AG20443 (cell line): ENCODE measurements at places on chromosomes 6 and 20.

DNA sequence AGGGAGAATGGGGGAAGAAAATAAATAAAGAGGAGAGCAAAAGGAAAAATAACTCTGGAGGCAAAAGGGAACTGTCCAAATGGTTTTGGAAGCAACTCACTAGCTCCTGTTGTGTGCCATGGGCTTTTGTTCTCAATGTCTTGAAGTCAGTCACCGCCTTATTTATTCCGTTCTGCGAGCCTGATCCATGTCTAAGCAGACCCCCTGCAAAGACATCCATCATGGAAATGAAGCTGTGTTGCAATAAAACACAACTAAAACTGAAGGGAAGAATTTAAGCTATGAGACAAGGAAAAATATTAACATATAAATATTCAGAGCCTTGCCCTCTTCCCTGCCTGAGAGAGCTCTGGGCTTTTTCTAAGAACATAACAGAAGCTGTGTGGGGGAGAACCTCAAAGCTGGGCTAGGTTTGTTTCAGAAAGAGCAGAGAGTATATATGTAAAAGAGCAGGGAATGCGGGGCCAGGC, 373.2 kb upstream of the CNR1 start:
- DNase-seq: no peak

DNA sequence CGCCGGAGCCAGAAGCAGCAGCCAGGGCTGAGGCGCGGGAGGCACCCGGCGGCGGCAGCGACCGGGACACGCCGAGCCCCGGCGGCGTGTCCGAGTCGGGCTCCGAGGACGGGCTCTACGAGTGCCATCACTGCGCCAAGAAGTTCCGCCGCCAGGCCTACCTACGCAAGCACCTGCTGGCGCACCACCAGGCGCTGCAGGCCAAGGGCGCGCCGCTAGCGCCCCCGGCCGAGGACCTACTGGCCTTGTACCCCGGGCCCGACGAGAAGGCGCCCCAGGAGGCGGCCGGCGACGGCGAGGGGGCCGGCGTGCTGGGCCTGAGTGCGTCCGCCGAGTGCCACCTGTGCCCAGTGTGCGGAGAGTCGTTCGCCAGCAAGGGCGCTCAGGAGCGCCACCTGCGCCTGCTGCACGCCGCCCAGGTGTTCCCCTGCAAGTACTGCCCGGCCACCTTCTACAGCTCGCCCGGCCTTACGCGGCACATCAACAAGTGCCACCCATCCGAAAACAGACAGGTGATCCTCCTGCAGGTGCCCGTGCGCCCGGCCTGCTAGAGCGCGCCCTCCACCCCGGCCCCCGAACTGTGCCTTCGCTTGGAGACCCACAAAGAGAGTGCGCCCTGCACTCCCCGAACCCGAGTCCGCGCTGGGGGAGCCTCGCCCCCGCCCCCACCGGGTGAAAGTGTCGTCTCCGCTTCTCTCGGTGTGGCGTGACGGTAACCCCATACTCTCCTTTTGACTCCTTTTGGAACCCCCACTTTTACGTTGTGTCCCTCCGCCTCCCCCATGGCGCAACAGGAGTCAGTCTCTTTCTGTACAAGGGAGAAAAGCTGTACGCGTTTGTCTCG, 1.6 kb downstream of the INSM1 start:
- DNase-seq: no peak

- DNase-seq: no peak
These were observed 375.9 kb upstream of the PTCHD4 start for GRCh38 chr6:48486876-48487275.

DNA sequence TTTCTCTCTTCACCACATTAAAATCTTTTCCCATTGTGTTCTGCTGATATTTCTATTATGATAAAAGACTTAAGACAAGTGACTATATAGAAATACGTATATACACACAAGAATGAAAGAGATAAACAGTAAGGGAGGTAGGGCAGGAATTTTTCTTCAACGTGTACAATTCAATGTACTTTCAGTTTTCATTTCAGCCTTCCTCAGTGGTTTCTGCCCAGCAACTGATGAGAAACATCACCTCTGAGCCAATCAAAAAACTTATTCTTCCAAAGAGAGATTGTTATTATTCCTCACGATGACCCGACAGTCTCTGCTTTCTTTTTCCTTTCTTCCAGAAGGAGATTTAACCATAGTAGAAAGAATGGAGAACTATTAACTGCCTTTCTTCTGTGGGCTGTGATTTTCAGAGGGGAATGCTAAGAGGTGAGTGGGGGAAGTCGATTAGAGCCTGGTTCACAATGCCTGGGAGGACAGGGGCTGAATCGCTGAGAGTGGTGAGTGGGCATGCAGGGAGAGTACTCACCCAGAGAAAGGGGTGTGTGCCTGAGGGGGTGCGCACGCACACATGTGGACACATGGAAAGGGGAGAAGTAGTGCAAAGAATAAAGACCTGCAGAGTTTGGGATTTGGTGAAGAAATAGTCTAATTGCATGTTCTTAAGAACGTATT, at the start of gene BTN3A1:
BTN3A1 (plus strand) TSS at position 289 of the 672 bp plus-strand sequence. CDS start 3,289 bp downstream, outside the sequence.
- DNase-seq: peak; percentile 82

GRCh38 chr6:89492025-89492640, 59.2 kb downstream of the ANKRD6 start:
- no peak for DNase-seq

- DNase-seq: peak; percentile 52
These were observed 297.8 kb downstream of the PRL start for GRCh38 chr6:21999012-21999528.

DNA sequence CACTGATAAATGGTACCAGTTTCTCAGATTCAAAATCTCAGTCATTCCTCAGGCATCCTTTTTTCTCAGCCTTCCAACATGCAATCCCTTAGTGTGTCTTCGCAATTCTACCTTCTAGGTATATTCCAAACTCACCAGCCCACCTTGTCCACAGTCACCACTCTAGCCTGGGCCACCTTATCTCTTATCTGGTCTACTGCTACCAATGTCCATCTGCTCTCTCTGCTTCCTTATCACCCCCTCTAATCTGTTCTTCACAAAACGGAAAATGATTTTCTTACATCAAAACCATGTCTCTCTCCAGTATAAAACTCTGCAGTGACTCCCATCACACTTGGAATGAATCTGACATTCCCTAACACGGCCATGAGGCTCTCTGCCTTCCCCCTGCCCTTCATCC, 91.9 kb downstream of the PREP start:
- no peak for DNase-seq

GRCh38 chr6:169391473-169392071, 137.9 kb upstream of the THBS2 start:
- DNase-seq: no peak

DNA sequence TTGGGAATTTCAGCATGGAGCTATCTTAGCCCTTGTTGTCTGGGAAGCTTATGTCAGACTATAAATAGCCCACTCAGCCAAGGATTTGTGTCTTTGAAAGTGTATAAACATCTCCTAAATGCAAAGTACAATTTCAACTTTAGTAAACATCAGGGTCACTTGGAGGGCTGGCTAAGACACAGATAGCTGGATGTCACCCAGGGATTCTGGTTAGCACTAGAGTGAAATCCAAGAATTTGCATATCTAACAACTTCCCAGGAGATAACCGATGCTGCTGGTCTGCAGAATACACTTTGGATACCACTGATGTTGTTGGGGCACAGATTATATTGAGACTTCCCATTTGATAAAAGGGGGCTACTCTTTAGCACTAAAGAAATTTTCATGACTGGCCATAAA, 130.9 kb downstream of the PAX1 start:
- DNase-seq: no peak

DNA sequence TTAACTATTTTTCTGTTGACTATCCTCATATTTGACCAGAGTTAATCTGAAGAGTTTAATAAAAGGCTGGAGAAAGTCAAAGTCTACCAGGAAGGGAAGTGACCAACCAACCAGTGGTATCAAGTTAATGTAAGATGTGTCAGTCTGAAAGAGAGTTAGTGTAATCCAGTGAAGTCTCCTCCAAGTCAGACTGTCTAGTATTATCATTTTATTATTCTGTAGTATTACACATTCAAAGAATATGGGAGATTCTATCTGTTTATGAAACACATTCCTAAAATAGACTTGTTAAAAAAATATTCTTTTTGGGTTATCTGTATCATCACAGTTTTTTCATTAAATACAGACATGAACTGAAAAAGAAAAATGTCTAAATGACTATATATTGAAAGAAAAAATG, 194.4 kb downstream of the BTBD9 start:
- no peak for DNase-seq

- no peak for DNase-seq
These were observed 278.8 kb upstream of the IMPG1 start for GRCh38 chr6:76351275-76351674.

DNA sequence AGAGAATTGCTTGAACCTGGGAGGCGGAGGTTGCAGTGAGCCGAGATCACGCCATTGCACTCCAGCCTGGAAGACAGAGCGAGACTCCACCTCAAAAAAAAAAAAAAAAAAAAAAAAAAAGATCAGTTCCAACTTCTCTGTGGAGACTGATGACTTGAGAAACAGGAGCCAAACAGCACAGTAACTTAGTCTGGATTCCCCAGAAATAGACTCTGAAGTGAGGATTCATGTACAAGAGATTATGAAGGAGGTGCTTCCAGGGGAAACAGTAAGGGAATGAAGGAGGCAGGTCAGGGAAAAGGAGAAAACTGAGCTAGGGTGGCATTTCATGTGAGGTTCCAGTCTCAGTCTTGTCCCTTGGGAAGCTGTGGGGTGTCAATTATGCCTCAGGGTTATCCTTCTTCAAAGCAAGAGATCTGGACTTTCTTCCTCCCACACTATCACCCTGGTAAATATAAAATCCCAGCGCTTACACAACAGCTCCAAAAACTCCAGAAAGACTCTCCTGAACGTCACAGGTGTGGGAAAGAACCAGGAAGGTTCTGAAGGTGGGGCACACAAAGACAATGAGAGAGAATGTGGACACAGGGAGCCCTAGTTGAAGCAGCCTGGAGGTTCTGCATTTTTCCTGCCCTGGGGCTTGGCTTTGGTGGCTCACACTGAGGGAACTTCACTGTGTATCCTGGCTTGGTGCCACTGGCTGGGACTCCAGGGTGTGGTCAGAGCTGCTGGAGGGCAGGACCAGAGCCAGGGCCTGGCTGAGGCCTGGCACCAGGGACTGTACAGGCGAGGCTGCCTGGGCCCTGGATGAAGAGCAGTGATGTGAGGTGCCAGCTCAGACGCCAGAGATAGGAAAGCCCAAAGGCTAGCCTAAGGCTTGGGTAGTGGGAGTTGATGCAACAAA, 46.8 kb downstream of the PCNA start:
- peak; percentile 93 for DNase-seq

DNA sequence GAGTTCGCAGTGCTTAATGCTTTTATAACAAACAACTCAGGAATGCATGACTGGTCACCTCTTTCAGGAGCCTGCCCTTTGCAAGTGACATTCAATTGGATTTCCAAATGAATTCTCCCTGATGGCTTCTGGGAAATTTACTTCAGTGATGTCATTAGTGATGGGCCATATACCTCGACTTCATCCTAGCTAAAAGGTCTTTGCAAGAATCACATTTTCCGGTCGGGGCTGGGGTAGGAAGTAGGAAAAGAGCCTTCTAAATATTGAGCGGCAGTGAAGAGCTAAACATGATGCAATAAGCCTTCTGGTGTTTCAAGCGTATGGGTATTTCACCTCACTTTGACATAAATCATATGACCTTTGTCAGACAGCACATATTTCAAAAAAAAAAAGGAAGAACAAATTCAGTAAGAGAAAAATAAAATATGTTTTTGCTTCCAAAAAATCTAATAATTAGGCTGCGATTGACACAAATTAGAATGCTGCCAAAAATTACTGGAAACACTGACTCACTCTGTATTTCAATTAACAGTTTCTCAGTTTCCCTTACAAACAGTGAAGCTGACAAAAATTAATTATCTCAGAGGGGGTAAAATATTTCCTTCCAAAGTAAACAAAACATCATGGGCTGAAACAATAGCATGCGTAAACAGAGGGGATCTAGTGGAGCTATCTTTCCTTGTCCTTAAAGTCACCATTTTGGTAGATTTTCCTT, 39.8 kb downstream of the ADTRP start:
- DNase-seq: no peak

GRCh38 chr20:35307666-35308653, 15.7 kb upstream of the FAM83C start:
- peak; percentile 77 for DNase-seq

DNA sequence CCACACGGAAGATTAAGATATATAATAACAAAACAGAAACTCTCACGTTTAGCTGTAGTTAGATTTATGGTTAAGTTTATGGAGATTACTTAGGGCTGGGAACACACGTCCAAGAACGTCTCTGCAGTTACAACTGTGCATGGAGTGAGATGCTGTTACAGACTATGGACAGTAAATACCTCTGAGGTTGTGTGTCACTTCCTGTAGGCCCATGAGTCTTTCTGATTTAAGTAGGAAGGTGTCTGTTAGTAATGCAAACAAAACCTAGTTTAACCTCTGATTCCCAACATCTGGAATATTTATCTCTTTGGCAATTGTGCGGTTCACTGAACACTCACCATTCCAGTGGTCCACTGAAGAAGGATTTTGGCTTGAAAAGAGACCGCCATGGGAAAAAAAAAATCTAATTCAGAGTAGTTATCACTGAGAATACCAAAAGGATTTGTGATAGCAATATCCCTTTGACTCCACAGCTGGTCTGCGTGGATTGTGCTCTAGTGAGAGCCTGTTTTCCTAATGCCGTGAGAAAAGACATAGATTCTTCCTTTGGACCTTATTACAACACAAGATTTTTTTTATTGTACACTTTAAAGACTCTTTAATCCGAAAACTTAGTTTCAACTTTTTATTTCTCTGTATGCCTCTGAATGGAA, 478.2 kb upstream of the CITED2 start:
- DNase-seq: no peak

- DNase-seq: no peak
These were observed 68.9 kb downstream of the TBC1D7 start for GRCh38 chr6:13259393-13259792.

DNA sequence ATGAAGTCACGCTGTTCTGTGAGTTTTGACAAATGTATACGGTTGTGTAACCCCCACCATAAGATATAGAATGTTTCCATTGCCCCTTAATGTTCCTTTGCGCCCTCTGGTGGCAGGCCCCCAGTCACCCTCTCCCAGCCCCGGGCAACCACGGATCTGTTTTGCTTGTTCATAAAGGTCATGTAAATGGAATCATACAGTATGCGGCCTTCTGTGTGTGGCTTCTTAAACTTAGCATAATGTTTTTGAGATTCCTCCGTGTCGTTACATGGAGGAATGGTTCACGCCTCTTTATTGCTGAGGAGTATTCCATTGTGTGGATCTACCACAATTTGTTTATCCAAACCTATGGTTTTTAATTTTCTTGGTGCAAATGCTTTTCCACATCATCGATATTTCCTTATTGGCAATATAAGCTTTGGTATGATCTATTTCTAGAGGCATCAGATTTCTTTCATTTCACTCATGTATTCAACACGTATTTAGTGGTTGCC, 28.4 kb downstream of the LYRM2 start:
- peak; percentile 67 for DNase-seq

- no peak for DNase-seq
These were observed 348.7 kb upstream of the MANEA start for GRCh38 chr6:95228636-95229035.

DNA sequence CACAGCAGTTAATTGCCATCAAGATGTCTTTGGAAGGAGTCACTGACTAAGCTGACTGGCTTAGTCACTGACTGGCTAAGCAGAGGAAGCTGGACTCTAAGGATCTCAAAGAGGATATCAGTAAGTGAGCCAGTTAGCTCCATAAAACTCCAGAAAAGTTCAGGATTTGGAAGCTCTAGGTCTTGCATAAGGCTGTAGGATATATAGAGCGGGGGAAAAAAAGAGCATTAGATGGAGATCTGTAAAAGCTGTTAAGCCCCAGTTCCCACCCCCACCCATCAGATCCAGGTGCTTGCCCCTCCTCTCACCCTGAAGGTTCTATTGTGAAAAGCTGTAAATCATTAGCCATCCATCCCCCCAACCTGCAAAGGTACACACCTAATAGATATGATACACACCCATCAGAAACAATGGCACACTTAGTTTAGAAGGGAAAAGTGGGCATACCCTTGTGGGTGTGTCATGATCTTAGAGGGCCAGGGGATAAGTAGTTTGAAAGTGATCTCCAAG, 32.2 kb downstream of the CARMIL1 start:
- DNase-seq: peak; percentile 54
